ENCODE measurements at places on chromosomes 7 and 10.

DNA sequence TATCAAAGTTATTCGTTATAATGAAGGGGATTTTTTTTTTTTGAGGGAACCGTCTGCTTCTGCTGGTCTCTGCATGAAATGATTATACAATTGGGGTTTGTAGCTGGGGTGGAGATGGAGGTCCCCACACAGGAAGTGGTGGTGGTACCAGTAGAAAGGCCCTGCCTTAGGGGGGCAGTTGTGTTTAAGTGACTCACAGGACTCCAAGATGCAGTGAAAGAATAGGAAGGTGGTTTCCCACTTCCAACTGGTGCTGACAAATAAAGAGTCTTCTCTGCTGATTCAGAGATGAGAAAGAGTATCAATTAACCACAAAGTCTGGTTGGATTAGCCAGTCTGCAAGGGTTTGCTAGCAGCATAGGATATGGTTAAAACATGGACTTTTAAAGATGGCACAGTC lies 376.0 kb downstream of the SORCS3 start:
- peak; percentile 2 for DNase-seq

DNA sequence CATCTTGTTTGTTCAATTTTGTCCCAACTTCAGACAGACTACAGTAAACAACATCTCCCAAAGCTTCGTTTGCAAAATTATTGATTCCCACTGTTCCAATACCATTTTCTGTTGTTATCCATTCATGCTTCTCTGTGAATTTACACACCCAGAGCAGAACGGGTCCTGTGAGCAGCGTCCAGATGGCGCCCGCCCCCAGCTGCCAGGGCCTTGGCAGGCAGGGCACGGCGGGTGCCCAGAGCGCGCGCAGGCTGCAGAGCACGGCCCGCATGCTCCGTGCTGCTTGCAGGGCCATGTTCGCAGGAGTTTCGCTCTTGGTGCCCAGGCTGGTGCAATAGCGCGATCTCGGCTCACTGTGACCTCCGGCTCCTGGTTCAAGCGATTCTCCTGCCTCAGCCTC lies 32.5 kb upstream of the SEPTIN7 start:
- no peak for DNase-seq

DNA sequence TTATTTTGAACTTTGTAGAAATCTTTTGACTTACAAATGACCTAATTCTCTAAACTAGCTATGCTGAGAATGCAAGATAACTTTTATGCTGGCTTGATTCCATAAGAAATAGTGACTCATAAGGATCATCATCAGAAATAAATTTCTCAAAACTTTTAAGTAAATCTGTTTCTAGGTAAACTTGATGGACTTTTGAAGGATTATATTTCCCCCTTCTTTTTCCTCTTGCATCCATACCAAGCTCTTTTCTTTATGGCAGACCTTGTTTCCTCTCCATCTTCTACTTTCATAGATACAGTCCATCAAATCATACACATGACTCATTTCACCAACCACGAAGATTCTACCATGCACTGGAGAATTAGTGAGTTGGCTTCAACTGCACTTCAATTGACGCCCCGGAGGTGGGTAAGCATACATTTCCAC lies 336.3 kb downstream of the KCNMA1 start:
- no peak for DNase-seq

- no peak for DNase-seq
Observed at GRCh38 chr10:87706731-87707130, 47.1 kb downstream of the PAPSS2 start.

DNA sequence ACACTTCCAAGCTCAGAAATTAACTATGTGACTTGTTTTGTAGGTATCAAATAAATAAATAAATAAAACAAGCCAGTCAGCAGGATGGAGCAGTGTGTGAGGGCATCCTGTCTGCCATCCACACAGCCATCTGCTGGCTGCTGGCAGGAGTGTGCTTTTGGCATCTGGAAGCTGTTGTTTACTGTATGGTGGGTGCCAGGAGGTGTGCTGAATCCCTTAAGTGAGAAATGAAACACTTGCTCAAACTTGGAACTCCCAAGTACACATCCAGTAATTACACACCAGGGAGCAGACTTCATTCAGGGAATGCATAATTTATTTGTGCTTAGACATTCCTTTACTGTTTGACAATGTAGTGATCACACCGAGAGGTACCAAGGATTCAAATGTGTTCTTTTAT lies 16.9 kb upstream of the TAX1BP1 start:
- DNase-seq: no peak

DNA sequence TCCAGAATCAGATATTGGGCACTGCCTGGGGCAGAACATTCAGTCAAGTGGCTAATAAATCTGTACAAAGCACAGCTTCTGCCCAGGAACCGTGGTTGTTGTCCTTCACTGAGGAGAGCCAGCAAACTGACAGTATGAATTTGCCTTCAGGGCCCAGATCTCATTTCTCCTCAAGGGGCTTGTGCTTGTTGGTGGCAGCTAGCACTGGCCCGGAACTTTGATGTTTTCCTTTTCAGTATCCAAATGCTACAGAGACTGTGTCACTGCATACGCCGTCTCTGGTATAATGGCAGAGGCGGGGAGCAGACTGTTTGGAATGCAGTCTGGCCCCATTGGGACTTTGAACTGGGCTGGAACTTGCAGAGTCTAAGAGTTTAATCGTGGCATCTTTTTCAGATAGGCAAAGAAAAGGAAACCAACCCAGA lies 30.4 kb upstream of the ADD3 start:
- no peak for DNase-seq

GRCh38 chr10:115141254-115141653 lies 48.1 kb downstream of the ATRNL1 start:
- DNase-seq: no peak

- DNase-seq: no peak
Observed at GRCh38 chr7:114889646-114890285, 32.1 kb upstream of the MDFIC start.

DNA sequence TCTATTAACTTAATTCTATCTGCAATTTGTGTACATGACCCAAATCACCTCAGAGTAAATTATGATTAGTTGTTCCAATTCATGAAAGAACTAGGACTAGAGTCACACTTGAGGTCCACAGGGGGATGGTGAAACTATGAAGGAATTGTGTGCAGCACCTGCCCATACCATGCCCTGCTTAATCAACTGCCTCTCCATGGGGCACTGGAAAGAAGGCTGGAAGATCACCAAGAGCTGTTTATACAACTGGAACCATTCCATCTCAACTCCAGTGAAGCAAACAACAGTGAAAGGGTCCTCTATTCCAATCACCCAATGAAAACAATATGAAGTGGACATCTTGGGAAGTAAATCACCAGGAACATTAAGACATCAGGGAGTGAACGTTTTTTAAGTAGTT lies 98.7 kb upstream of the SEMA3D start:
- DNase-seq: no peak

DNA sequence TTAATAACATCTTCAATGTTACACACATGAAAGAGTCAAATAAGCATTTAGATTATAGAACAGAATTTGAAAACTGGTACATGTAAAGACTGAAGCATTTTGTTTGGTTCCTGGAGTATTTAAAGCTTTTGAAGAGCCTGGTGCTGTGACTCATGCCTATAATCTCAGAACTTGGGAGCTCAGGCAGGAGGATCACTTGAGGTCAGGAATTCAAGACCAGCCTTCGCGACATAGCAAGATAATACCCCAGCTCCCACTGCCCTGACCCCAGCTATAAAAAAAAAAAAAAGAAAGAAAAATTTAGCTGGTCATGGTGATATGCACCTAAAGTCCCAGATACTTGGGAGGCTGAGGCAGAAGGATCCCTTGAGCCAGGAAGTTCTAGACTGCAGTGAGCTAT lies 87.8 kb downstream of the HDAC9 start:
- no peak for DNase-seq

DNA sequence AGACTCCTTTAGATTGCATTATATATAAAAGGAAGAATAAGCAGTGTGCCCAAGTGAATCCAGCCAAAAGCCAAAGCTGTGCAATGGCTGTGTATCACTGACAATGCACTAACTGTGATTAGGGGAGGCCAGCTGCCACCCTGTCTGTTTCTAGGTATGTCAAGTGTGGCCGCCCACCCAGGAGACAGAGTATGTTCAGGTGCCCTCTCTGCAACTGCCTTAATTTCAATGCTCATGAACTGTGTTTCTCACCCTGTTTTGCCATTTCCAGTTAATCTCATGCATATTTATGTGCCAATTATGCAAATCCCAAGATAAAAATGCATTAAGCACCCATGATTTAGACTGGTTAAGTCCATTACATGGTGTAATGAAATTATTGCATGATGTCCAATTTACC lies 159.4 kb downstream of the FRMD4A start:
- no peak for DNase-seq

GRCh38 chr10:30413996-30414576 lies 19.9 kb upstream of the MAP3K8 start:
- no peak for DNase-seq

- DNase-seq: no peak
Observed at GRCh38 chr10:102752266-102752930, 8.7 kb downstream of the WBP1L start.

Measured in stimulated activated CD4-positive, alpha-beta T cell treated with anti-CD3 and anti-CD28 coated beads, Interleukin-2, amount 100 ng/mL, for 48 hours (primary cell).